Renal pelvis (tissue), 12 donors: ENCODE measurements at places on chromosomes 3 and 15. TPM values are rescaled to one million over a fixed set of nuclear protein-coding genes. Genes with fewer than 3 reads are reported as not detected.
A peak's percentile ranks its signal among the peaks of the same experiment; 100 is the strongest.

The KY gene
- 2.0 TPM for polyA plus RNA-seq

The IFRD2 gene
- 52.2 TPM for polyA plus RNA-seq

The GHSR gene
- polyA plus RNA-seq: not detected

The COL8A1 gene
- 1.9 TPM for polyA plus RNA-seq

DNA sequence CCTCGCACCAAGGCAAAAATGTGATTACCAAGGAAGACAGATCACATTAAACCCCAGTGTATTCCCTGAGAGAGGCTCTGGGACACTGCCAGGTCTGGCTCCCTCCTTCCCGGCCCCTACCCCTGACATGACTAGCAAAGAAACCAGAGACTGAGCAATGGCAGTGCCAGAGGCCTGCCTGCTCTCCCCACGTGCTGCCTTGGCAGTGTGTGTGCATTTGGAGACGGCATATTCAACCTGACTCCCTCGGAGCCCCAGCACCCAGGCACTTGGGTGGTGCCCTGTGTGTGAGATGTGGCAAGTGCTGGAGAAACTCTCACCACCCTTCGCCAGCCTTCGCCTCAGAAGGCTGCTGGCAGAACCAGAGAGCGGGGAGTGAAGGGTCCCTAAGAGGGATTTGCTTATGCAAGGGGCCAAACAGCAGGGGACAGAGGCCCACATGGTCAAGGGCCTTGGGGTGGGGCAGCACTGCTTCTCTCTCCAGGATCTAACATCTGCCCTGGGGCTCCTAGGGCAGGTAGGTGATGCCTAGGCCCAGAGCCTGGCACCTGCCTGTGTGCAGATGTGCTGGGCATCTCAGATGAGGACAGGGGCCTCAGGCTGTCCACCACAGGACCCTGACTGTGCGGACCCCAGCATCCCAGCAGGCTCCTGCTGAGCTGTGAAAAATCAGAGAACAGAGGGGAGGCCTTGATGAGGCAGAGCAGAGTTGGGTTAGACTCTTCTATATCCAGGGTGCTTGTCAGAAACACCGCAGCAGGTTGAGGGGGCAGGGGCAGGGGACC, 23.6 kb upstream of the PLXNA1 start:
- no peak for DNase-seq

DNA sequence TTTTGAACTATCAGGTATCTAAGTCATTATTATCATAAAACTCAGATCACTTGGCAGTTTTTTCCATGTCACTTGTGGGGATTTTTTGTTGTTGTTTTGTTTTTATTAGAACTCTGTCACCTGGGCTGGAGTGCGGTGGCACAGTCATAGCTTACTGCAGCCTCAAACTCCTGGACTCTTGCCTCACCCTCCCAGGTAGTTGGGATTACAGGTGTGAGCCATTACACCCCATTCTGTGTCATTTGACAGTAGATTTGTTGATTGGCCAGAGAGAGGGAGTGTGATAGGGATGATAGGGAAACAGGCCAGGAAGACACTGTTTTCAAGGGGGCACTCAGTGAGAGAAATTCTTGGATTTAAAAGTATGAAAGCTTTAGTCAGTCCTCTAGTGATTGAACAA, 54.7 kb upstream of the SCAANT1 start:
- no peak for DNase-seq

- DNase-seq: no peak
Observed at GRCh38 chr15:36729418-36729817, 150.0 kb downstream of the CDIN1 start.

- DNase-seq: no peak
Observed at GRCh38 chr3:135271177-135272025, 476.3 kb downstream of the EPHB1 start.

DNA sequence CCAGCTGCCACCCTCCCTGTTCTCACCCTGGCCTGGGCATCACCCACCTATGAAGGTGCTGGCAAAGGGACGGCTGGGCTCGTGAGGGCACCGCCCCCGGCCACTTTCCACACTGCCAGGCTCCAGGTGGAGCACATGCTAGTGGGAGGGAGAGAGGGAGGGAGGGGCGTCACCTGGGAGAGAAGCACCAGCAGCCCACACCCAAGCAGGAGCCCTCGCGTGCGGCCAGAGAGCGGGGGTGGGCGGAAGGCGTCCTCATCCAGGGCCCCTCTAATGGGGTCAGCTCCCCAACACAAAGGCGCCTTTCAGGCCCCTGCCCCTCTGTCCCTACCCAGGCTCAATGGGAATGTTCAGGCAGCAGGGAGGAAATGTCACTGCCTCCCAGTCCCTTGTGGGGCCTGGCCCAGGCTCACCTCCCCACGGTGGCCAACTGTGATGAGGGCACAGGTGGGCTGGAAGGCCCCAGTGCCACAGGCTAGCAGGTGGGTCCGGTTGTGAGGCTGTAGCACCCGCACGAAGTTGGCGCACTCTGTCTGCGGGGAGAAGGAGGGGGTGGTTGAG, 3.1 kb downstream of the SEMA3G start:
- DNase-seq: no peak

DNA sequence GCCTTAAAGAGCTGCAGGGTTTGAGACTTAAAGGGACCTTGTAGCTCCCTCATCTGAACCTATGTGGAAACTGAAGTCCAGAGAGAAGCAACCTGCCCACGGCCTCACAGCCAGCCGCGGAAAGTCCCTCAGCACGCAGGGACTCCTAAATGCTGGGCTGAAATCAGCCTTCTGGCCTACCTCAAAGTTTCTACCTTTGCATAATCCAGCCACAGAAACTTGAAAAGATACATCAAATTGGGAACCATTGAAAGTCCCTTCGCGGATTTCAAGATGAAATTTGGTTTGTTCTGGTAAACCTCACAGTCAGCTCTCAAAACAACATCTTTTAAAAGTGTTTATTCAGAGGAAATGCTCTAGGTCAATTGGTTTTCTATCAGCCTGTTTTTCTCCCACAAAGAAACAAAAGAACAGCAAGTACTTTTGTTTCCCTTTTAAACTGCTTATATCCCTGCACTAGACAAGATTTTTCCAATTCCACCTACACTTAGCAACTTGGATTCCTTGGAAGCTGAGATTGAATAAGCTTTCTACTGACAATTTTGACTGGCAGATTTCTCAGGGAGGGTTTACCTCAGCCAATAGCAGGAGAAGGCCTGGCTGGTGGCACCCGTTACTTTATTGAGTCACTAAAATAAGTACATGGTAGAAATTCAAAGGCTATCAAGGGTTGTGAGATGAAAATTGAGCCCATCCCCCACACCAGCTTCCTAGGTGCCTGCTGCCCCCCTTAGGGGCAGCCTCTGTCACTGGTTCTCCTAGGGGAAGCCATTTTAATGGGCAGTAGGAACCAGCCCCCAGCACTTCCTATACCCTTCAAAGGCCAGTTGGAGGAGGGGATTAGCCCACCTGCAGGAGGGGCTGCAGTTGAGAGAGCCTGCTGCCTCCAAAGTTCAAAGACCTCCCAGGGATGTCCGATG, 171.2 kb downstream of the ADAMTS17 start:
- DNase-seq: no peak

DNA sequence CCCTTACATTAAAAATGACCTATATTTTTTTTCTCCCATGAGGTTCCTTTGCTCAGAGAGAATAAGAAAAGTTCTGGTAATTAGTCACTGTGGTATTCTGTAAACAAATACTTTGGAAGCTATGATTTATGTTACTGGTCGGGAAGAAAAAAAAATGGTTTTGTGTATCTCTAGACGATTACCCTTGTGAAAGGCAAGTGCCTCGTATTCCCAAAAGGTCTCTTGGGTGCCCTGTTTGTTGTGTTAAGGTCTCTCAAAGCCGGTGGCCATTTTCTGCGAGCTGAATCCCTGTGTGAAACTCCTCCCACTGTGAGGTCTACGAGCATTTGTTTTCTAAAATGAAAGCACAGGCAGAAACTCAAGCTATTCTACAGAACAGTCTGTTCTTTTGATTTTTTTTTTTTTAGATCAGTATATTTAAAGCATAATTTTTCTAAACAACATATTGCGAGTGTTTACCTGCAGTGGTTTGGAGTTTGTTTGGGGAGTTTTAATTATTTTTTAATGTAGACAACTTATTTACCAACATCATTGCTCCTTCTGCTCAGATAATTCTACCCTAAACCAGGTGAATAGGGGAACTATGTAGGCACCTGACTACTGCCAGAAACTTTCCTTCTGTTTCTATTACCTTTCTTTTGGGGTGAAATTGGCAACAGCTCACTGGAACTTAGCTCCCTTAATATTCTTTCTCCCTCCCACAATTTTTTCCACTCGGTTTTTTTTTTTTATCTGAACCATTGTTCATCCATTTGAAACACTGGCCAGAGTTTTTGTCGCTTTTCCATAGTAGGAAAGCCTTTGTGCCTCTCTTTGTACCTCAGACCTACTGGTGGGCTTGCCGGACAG, 44.0 kb downstream of the ZBTB38 start:
- DNase-seq: peak; percentile 71

- peak; percentile 35 for DNase-seq
Observed at GRCh38 chr15:90957031-90957790, 2.5 kb downstream of the RCCD1 start.

DNA sequence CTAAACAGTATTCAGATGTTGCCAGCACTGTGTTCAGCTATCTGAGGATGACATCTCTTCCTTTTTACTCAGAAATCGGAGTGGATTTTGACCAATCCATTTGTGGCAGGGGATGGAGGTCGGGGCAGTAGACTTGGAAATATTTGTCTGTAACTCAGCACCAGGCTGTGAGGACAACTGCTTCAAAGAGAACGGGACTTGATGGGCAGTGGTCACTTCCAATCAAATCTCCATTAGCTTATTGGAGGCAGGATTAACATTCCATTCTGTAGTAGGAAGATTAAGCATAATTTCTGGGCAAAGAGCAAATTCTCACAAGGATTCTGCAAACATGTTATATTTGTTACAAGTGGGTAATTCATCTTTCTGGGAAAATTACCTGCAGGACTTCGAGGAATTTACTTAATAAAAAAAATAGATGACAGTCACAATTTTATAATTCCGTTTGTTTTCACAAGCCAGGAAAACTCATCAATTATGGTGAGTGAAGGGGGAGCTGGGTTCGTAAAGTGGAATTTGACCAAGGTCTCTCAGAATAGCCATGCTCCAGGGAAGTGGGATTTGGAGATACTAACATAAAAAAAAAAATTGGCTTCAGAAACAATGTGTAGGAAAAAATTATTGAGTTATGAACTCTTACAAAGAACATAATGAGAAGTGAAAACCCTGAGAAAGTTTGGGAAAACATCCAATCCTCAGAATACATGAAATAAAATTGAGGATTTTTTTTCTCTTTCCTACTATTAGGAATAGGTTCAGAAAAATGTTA, 18.1 kb downstream of the CRABP1 start:
- no peak for DNase-seq

DNA sequence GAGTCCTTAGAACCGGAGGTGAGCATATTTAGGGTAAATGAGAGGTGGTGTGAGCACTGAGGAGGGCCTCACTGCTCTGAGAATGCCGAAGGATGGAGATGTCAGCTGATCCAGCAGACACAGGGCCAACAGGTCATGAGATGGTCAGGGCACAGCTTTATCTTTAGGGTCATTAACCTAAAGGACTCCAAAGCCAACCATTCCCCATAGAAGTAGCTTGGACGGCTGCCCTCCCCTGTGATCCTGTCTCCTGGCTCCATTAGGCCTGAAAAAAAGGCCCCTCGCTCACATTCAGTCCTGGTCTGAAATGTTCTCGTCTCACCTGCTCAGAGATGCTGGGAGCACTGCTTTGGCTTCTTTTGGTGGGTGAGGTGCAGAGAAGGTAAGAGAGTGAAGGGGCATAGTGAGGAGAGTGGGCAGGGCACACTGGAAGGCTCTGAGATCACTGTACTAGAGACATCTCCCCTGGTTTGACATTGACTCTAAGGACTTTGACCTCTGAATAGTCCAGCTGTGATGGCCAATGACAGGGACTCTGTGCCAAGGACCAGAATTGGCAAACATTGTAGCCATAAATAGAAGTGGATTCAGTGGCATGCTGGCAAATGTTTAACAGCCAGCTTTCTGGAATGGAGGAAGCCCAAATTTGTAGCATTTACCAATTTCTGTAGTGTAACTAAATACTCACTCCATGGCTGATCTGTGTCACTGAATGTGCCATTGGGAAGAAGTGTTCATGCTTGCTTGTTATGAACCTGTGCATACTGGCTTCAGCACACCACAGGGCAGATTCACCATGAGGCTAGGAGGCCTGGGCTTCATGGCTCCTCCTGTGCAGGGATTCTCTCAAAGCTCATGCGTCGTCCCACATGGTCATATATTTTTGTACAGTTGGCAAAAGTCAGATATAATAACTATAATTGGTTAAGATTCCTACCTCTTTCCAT, 76.2 kb upstream of the MRPS22 start:
- DNase-seq: no peak

DNA sequence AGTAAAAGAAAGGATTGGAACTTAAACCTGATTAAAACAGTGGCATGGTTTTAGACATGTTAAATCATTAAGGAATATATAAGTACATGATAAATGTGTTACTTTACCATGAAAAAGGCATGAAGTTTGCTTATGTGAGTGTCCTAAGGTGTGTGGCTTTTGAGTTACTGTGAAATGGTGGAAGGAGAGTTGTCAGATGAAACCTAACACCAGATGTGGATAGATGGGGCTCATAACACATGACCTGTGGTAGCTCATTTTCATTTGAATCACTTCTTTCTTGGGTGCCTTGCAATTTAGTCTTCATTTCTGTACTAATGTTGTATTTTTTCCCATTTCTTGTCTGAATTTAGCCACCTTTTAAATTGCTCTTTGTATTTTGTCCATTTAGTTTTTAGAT, 13.0 kb downstream of the MEF2A start:
- DNase-seq: no peak

DNA sequence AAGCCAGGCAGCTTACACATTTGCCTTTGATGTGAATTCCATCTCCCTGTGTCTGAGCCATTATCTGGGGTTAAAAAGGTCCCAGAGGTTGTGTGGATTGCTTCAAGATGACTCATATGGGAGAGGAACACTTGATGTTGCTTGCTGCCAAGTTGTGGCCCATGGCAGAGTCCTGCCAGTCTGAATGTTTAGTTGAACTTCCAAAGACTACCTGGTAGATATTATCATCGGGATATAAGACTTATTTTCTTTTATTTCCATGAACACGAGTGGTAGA, 85.6 kb downstream of the TJP1 start:
- DNase-seq: no peak

DNA sequence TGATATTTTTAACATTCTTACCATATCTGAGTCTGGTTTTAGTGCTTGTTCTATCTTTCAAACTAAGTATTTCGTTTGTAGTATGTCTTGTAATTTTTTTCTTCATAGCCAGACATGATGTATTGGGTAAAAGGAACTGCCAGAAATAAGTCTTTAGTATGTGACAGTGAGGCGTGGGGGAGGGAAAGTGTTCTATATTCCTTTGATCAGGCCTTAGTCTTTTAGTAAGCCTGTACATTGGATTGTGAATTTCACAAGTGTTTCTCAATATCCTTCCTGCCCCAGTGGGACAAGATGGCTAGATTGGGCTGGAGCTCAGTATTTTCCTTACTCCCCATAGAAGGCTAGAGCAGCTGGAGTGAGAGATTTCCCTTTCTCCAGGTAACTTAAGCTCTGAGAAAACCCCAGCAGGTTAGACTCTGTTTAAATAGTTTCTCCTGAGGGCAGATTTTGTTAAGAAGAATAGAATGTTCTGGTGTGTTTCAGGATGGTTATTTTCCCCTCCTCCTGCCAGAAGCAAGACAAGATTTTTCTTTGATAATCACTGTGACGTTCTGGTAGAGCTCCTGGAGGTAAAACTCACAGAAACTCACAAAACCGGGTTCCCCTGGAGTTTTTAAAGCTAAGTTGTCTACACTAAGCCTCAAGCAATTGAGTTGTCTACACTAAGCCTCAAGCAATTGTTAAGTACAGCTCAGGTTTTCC, 140.7 kb upstream of the ARPP21 start:
- no peak for DNase-seq

GRCh38 chr15:79635897-79636561, 203.9 kb downstream of the MINAR1 start:
- DNase-seq: no peak
